ENCODE measurements at places on chromosomes 2 and 18.

GRCh38 chr2:133821107-133821760 lies 253.0 kb upstream of the NCKAP5 start:
- no peak for DNase-seq

GRCh38 chr2:102698369-102699111 lies 63.3 kb upstream of the TMEM182 start:
- DNase-seq: no peak

DNA sequence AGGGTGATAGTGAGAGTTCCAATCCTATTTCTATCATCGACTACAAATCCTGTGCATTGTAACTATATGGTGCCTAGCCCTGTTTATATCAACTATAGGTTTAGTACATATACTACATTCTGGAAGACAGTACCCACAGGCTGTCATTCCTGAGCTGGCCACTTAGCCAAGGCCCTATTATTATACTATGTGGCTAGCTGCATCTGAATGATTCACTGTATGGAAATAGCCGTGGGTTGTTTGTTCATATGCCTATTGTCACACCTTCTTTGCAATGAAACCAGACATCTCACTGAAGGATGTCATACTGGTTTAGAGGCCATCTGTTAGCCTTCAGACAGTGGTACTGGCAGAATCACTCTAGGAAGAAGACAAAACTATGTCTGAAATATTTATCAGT lies 62.3 kb upstream of the FSIP2 start:
- DNase-seq: no peak

DNA sequence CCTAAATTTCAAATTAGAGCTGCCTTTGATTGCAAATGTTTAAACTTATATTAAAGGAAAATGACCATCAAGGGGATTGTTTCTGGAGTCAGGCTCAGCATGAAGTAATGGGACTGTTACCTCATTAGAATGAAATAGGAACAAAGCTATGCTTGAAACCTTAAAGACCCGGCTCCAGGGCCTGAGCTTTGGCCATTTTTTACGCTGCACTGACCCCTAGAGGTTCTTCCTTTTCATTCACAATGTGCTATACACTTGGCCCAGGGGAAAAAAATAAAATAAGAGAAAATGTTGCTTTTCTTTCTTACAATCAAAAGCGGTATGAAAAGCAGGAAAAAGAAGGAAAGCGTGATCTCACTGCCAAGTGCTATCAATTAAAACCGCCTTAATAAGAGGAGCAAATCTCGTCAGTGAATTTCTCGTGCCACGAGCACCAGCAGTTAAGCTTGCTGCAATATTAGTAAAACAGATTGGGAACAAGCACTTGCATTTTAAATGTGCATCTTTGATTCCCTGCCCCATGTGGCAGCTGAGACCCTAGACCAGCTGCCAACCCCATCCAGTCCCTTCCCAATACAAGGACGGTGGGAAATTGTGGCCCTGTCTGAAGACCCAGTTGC lies 96.6 kb downstream of the MBD2 start:
- DNase-seq: peak; percentile 84

DNA sequence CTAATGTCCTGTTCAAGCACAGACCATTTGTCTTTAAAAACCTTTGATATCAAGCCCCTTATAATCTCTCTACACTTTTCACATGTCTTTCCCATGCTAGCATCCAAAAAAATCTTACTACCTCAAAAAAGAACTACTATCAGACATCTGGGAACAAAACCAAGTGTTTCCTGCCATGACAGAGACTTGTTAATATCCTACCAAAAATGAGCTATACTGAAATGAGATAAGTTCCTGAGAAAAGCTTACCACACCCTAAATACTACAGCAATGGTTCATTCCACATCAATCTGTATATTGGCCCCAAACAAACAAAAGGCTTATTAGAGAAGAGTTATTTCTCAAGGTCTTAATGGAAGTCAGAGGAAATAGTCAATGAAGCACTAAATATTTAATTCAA lies 230.1 kb downstream of the DYM start:
- DNase-seq: no peak

GRCh38 chr2:69217333-69218080 lies 169.5 kb downstream of the GFPT1 start:
- no peak for DNase-seq

DNA sequence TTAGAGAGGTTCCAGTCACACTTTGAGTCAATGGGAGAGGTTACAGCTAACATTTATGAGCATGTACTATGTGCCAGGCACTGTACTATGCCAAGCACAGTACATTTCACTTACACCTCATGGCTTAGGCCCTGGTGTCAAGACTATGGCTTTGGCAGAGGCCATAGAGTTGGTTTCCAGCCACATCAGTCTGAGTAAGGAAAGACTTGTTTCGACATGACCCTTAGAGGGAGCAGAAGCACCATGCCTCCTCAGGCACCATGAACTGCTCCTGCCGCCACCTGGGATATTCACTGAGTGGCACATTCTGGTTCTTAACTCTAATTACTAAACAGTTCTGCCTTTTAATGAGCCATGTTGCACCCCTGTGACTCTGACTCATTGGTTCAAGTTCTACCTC lies 12.7 kb downstream of the DGUOK start:
- peak; percentile 47 for DNase-seq

GRCh38 chr18:24274837-24275236 lies 122.8 kb downstream of the OSBPL1A start:
- no peak for DNase-seq

DNA sequence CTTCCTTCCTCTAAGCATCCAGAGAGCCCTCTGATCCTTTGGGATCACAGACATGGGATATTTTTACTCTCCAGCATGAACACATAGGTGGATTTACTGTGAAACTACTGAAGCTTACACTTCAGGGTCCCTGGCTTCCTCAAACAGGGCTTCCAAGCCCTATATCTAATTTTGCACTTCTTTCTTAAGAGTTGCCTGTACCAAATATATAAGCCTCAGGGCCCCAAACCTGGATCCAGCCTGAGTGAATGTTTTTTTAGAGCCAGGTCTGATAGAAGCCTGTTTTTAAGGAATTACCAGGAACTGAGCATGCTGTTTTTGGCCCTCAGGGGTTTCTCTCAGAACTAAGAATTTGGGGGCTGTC lies 13.2 kb upstream of the KCMF1 start:
- DNase-seq: no peak

- DNase-seq: no peak
Observed at GRCh38 chr2:17482651-17483050, 35.6 kb downstream of the RAD51AP2 start.

DNA sequence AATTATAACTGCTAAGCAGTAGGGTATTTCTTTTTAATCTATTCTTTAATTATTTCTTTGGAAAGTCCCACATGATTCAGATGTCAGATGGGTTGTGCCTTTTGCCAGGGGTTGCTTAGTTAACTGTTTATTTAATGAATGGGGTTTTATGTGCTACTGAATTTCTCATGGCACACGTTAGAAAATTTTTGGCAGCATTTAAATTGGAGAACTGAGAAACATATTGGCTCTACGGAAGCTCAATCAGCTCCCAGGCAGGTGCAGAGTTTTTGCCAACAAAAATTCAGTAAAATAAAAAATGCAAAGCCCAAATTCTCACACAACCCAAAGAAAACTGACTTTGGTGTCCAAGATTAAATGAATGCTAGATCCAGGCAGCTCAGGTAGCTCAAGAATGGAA lies 467.2 kb downstream of the NRXN1 start:
- no peak for DNase-seq

- peak; percentile 59 for DNase-seq
Observed at GRCh38 chr2:219384083-219384713, 3.5 kb downstream of the DNPEP start.

DNA sequence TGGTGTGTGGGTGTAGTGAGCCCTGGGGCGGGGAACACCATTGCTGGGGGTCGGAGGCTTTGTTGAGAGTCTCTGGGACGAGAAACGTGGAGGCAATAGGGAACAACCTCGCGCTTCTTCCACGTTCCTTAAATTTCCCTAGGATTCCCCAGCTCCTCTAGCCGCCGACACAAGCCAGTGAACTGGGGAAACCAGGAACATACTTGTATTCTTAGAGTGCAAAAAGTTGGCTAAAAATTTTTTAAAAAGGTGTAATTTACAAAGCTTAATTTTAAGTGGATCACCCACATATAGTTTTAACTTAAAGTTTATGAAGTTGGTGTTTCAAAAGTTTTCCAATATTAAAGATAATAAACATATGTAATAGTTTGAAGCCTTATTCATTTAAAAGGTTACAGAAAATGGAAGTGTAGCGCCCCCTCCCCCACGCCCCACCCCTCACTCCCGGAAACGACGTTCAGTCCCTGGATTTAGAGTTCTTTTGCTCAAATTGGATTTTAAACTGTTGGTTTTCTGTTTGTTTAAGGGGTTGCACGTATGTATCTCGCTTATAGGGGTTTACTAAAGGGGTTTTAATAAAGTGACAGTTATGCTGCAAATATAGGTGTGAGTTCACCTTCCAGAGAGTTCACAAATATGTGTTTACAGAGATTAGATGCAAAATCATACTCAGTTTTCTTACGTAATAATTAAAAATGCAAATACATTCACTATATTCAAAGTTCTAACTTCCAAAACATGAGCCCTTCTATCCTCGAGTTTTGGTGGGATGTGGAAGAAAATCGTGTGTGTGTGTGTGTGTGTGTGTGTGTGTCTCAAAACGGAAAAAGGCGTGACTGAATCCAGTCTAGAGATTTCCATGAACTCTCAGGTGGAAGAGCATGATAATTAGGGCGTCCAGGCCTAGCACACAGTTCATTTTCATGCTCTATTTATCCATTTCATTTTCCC lies 872 bp downstream of the DSG2 start:
- no peak for DNase-seq

- peak; percentile 81 for DNase-seq
Observed at GRCh38 chr2:84959095-84959565, 11.8 kb upstream of the KCMF1 start.

DNA sequence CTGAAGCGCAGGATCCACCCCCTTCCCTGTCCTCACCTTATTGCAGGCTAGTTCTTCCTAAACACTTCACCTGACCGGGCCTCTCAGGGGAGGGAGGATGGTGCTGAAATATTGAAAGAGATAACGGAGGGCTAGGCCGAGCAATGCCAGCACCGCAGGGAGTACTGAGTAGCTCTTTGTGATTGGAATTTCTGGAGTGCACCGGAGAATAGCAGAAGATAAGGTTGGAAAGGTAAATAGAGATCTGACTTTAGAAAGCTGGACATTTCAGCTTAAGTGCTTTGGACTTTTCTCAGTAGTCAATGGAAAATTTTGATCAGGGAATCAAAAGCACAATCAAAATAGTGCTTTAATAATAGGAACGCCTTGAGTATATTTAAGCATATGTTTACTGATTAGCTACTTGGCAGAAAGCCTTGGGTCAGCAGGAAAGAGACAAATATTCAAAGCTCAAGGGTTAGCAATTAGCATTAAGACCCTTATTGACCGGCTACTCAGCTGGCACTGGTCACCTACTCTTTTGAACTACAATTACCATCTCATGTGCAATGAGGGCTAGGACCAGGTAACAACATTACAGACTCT lies 142.9 kb upstream of the NDUFV2 start:
- DNase-seq: peak; percentile 82

DNA sequence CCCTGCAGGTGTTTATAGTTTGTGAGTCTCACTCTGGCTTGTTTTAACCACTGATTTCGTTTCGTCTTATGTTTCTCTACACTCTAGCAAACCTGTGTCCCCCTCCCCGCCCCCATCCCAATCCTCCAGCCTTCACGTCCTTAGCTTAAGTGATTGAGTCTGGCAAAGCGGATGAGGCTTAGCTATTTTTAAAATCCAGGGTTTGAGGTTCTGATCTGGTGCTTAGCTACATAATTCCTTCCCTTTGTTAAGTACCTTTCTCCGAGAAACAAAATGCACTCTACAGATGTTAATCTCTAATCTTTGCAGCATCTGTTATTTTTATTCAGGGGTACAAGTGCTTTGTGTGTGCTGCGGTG lies 7.8 kb downstream of the AGAP1 start:
- DNase-seq: no peak

GRCh38 chr2:144518748-144519596 lies 947 bp downstream of the ZEB2 start:
- no peak for DNase-seq

DNA sequence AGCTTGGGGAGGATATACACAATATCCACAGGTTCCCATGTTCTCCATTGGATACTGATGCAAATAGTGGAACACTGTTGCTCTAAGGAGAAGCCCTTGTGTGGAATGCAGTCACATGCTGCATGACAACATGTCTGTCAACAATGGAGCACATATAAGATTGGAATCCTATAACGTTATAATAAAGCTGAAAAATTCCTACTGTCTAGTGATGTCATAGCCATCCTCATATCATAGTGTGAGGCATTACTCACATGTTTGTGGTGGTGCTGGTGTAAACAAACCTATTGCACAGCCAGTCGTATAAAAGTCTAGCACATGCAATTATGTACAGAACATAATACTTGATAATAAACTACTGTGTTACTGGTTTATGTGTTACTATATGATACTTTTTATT lies 394.7 kb downstream of the FBXO15 start:
- no peak for DNase-seq

- no peak for DNase-seq
Observed at GRCh38 chr2:61855318-61855613, 1.4 kb upstream of the FAM161A start.

GRCh38 chr18:2223849-2224248 lies 347.5 kb downstream of the METTL4 start:
- DNase-seq: peak; percentile 53

GRCh38 chr2:177285892-177286715 lies 21.6 kb upstream of the NFE2L2 start:
- DNase-seq: no peak

DNA sequence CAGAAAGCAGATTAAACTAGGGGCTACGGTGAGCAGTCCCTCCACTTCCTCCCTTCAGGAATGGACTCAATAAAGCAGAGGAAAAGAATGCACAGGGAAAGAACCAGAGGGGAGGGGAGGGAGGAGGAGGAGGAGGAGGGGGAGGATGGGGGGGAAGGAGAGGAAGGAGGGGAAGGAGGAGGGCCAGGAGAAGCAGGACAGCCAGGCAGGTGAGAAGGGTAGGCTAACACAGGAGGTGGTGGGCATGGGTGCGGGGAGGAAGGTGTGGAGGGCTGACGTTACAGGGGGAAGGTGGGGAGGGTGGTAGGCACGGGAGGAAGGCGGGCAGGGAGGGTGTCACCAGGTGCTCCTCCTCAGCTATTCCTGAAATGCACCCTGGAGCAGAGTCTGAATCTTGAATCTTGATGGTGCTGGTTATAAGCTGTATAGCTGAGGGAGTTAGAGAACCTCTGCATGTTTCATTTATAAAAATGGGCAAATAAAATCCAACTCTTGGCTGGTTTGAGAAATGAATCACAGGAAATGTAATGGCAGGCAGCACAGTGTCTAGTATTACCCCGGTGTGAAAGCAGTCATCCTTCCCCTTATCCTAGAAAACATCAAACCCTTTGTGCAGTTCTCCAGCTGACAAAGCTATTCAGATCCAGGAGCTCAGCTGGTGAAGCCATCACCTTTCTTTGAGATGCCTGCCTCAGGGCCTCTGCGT lies 3.4 kb downstream of the TMEM18 start:
- peak; percentile 6 for DNase-seq

GRCh38 chr2:57759822-57760300 lies 286.7 kb upstream of the VRK2 start:
- DNase-seq: peak; percentile 83

GRCh38 chr2:64228918-64229317 lies 84.7 kb upstream of the PELI1 start:
- no peak for DNase-seq

GRCh38 chr2:222361787-222362186 lies 62.6 kb upstream of the SGPP2 start:
- no peak for DNase-seq
